ENCODE measurements at places on chromosomes 2 and 18.

DNA sequence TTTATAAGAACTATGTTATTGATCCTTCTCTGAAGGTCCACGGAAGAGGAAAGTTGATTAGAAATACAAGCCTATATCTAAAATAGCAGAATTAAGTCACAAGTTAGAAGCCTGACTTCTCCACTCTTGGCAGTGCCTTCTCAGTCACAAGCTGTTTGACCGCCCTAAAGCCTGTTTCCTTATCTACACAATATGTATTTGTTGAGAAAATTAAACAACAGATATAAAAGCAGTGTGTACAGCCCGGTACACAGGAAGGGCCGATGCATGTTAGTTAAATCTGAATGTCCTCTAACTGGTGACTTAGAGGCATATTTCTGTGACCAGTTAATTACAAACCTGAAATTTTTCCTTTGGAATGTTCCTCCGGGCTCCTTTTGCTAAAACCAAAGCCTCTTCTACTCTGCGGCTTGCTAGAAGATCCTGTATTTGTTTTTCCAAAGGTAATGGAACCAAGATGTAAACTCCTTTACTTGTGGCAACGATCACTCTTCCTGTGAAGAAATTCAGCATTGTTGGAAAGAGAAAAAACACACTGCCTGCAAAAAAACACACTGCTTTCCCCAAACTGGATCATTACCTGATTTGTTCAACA lies 33.4 kb downstream of the TGFBRAP1 start:
- peak; percentile 0 for DNase-seq

- DNase-seq: no peak
Measured at GRCh38 chr2:70356941-70357683, 55.2 kb upstream of the FAM136A start.

- DNase-seq: peak; percentile 29
Measured at GRCh38 chr2:170847716-170848115, 31.0 kb downstream of the GAD1 start.

GRCh38 chr18:34970106-34970505 lies 71.1 kb upstream of the MAPRE2 start:
- DNase-seq: no peak

DNA sequence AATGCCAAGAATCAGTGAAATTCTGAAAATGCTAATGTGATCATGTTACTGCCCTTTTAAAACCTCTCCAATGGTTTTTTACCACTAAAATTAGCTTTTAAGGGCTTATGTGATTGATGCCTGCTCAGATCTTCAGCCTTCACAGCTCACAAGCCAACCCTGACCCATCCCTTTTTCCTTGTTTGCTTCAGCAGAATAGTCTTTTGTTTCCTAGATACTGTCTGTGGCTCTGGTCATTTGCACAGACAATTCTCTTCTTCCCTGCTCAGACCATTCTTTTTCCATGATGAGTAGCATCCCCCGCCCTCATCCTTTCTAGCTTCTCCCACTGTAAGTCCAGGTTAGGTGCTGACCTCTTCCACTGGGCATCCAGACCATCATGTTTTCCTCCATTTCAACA lies 164.9 kb upstream of the NT5C1B start:
- DNase-seq: no peak

DNA sequence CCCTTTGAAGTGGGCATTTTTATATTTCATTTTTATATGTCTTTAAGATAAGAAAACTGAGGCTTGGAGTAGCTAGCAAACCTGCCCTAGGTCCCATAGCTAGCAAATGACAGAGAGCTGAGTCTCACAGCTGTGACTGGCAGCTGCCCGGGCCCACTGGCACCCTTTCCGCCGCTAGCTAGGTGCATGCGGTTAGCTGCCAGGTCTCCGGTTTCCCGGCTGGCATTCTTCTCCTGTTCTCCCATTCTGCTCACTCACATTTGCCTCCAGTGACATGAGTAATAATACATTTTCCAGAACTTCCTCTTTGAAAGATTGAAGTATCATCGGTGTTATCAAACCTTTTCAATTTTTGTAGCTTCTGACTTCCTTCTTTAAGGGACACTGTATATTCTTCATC lies 38.7 kb downstream of the MTCL1 start:
- DNase-seq: no peak

DNA sequence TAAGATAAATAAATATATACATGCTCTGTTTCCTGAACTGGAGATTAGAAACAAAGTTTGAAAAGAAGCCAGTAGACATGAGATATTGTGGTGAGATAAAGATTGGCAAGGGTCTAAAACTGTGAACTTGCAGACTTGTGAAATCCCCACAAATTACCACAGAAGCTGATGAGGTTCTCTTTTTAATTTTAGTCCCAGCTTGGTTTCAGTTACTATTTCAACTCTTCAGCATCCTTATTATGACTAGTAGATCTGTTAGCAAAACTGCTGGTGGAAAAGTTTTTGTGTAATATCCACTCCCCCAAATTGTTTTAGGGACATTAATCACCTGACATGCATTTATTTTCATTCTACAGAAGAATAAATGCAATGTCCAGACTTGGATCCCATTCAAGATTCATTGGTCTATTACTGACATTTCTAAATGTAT lies 20.8 kb downstream of the RASGRP3 start:
- DNase-seq: no peak

DNA sequence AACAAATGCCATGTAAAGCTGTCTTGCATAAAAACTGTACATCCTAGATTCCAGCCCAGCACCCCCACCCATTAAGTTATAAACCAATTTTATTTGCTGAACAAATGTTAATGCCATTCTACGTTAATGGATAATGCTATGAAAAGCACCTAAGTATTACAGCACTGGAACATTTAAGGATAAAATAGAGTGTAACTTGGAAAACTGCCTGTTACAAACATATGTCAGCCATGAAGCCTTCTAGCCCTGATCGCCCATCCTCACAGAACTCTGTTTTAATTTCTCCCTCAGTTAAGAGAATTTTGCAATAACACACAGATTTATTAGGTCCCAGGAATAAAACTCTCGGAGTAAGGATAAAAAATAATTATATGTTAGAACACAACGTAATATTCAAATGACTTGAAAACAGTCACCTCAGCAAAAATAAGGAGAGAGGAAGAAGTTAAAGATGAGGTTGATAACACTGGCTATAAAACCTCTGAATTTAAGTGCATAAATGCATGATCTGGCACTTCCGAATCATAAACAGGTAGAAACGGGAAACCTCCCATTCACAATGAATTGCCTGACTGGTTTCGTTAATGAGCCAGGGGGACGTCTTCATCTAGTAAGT lies 308.7 kb downstream of the AFF3 start:
- DNase-seq: no peak

- DNase-seq: peak; percentile 71
Measured at GRCh38 chr2:128491692-128492244, 173.1 kb upstream of the HS6ST1 start.

DNA sequence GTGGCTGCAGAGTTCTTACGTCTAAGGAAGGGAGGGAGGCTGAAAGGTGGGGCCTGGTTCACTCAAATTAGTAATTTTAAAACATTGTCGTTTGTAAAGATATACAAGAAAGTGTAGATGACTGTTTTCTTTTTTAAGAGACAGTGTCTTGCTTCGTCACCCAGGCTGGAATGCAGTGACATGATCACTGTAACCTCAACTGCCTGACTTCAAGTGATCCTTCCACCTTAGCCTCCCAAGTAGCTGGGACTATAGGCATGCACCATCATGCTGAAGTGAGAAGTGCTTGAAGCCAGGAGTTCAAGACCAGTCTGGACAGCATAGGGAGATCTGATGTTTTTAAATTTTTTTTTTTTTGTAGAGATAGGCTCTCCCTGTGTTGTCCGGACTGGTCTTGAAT lies 52.9 kb downstream of the HNRNPLL start:
- no peak for DNase-seq

DNA sequence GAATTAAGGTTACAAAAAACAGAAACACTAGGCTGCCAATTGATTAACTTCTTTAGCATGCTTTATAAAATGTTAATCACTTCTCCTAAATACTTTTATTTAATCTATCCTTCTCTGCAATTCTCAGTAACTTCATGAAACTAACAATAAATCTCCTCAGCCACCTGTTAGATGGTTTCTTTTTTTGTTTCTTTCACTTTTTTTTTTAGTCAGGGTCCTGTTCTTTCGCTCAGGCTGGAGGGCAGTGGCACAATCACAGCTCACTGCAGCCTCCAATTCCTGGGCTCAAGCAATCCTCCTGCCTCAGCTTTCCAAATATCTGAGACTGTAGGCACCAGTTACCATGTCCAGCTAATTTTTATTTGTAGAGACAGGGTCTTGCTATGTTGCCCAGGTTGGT lies 213.4 kb upstream of the STK17B start:
- no peak for DNase-seq

GRCh38 chr2:11420190-11420589 lies 45.8 kb downstream of the E2F6 start:
- no peak for DNase-seq

GRCh38 chr18:6734726-6735430 lies 5.4 kb downstream of the ARHGAP28 start:
- DNase-seq: no peak

DNA sequence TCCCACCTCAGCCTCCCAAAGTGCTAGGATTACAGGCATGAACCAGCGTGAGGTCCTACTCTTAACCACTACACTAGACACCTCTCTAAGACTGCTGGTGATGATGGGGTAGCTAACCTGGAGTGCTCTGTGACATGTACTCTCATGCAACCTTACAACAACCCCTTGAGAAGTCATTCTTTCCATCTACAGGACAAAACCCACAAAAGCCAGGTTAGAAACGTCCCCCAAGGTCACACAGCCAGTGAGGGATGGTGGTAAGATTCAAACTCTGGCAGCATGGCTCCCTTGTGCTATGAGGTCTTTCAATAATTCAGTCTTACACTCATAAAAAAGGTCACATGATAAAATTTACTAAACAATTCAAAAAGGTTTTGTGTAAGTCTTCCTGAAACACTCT lies 94.8 kb upstream of the SERTAD2 start:
- no peak for DNase-seq

- peak; percentile 59 for DNase-seq
Measured at GRCh38 chr18:27921904-27922751, 254.8 kb downstream of the CDH2 start.

DNA sequence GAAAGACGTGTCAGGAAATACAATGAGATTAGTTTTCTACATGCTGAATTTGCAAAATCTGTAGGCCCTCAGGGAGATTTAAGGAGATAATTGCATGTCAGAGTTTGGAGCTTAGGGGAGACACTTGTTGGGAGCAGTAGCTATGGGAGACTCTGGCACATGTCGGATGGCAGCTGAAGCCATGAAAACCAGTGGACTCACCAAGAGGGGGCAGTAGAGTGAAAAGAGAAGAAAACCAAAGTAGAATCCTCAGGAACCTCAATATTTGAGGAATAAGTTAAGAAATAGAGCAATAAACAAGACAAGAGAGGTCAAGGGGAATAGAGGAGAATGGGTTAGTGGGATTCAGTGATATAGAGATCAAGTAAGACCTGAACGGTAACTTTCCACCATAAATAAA lies 24.8 kb downstream of the RUFY4 start:
- DNase-seq: no peak

DNA sequence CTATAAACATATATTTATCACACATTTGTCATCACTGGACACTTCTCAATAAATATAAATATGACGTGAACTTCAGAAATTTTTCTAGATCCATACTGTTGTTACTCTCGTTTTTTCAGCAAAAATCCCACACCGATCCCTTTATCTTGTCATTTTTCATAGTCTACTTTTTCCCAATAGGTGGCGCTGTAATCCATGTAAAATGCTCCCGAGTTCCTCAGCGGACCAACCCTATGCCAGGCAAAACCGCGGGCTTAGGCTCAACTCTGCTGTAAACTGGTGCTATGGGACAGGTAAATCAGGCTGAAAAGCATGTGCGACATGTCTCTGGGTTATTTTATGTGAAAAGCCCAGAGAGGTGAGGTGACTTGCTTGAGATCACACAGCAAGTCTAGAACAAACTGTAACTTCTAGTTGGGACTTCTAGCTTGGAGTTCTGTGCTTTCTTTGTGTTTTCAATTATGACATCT lies 104.0 kb downstream of the COBLL1 start:
- DNase-seq: peak; percentile 87

- DNase-seq: no peak
Measured at GRCh38 chr2:120287183-120288015, 34.7 kb downstream of the RALB start.
